ENCODE measurements at places on chromosomes 7 and 10.
A peak's percentile ranks its signal among the peaks of the same experiment; 100 is the strongest.

DNA sequence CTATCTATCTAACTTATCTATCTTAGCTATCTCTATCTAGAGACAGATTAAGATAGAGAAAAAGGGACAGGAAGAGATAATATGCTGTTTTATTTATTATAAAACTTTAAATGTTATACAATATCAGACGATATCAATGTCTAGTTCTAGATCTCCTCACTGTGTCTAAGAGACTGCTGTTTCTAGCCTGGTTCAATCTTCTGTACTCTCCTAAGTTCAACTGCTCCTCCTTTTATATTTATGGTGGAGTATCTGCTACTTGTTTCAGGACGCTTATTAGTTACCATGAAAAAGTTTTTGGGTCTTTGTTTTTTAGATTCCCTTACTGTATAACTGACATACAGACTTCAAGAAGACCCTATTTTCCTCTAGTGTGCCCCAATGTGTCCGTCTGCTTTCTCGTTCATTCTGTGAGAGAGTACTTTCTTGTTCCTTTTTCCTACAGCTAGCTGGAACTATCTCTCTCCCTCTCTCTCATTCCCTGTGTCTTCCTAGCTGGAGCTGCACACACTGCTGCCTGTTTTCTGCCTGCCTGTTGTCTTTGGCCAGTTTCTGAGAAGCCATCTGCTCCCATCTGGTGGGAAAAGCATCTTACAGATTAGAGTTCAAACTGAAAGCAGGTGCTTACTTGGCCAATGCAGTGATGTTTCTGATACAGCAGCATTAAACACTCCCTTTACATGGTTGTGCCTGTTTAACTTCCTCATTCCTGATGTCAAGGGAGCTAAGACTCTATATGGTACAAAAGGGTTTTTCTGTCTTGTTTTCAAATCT is 49.4 kb upstream of the ARL4A start:
- DNase-seq: no peak

DNA sequence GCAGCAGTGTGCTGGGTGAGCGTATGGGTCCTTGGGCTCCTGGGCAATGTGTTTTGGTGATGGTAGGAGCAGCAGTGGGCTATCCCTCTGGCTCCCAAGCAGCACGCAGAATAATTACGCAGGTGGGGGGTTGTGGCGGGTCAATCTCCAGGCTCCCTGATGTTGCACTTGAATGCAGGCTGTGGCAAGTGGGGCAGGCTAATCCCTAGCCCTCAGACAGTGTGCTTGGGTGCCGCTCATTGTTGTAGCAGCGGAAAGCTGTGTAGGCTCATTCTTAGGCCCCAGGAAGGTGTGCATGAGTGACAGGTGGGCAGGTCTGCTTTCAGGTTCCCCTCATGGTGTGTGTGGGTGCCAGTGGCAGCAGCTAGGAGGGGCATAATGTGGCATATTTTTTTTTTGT is 44.1 kb downstream of the LOXL4 start:
- no peak for DNase-seq

- no peak for DNase-seq
Observed at GRCh38 chr10:109403551-109403950, 519.8 kb downstream of the XPNPEP1 start.

GRCh38 chr10:5561704-5562645 is 37.2 kb downstream of the CALML3 start:
- DNase-seq: no peak

- no peak for DNase-seq
Observed at GRCh38 chr10:72134785-72135767, 46.7 kb upstream of the SPOCK2 start.

- DNase-seq: no peak
Observed at GRCh38 chr7:110317541-110318265, 773.2 kb upstream of the LRRN3 start.

DNA sequence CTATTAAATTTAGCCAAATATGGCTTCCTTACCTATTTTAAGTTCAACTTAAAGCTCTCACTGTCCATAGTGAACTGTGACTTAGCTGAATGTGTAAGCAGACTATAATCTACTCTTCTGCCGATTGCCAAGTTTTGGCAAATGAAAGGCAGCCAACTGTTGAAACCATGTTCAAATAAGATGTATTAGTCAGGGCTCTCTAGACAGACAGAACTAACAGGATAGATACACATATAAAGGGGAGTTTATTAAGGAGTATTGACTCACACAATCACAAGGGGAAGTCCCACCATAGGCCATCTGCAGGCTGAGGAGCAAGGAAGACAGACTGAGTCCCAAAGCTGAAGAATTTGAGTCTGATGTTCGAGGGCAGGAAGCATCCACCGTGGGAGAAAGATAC is 837.7 kb upstream of the AUTS2 start:
- no peak for DNase-seq

DNA sequence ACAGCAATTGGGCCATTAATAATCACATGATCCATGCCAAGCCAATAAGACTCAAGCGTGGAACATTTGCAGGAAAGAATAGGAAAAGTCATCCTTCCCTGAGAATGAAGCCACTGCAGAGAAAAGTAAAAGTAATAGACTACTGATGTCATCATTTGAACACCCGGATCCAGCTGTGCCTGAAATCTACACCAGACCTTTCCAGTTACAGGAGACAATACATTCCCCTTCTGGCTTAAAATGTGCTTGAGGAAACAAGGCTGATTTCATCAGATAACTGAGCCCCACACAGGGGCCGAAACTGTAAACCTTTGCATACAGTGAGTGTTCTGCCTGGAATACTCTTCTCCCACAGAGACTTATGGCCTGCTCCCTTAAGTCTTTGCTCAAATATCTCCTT is 232.8 kb downstream of the KCNMA1 start:
- DNase-seq: no peak

- DNase-seq: no peak
Observed at GRCh38 chr10:68109331-68109730, at the start of gene MYPN. MYPN (plus strand) TSS chr10:68109488; CDS start chr10:68121439, 11,951 bp downstream.

DNA sequence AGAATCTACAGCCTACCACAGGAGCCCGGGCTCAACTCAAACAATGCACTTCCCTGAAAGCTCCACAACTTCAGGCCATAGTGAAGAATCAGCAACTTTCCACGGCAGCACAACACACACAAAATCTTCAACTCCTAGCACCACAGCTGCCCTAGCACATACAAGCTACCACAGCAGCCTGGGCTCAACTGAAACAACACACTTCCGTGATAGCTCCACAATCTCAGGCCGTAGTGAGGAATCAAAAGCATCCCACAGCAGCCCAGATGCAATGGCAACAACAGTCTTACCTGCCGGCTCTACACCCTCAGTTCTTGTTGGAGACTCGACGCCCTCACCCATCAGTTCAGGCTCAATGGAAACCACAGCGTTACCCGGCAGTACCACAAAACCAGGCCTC is 22.3 kb downstream of the MUC12 start:
- DNase-seq: no peak

DNA sequence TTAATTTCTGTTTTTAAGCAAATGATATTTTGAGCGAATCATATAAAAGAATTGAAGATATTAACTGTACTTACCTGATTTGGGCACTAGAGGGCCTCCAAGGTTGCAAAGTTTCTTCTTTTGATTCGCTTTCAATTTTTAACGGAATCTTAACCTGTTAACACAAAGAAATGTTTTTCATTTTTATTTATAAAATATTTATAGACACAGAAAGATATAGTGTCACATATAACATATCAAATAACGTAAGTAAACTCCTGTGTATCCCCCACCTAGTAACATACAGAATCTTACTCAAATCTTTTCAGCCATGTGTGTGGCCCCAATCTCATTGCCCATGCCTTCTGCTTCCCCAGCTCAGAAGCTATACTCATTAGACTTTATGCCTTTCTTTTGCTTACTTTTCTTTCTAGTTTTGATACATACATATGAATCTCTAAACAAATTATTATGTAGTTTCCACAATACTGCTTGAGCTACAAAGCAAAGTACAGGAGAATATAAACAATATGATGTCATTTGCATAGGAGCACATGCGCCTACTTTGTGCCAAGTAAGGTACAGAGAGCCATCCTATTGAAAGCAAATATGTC is 49.5 kb upstream of the ZPBP start:
- DNase-seq: no peak

DNA sequence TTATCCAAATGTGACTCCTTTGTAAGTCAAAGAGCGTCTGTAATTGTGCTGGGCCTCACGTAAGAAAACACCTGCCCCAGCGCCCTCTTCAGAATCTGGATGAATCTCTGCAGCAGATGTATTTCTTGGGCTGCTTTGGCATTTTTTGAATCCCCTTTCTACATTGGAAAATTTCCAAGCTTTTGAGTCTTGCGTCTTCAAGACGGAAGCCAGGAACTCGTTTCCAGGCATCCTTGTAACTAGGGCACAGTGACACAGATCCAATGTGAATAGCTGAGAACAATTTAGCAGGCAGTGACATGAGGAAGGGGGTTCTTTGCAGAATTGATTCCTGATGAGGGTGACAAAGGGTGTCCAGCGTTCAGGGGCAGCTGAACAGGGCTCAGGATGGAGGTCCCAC is 862.3 kb downstream of the TYW1 start:
- no peak for DNase-seq

DNA sequence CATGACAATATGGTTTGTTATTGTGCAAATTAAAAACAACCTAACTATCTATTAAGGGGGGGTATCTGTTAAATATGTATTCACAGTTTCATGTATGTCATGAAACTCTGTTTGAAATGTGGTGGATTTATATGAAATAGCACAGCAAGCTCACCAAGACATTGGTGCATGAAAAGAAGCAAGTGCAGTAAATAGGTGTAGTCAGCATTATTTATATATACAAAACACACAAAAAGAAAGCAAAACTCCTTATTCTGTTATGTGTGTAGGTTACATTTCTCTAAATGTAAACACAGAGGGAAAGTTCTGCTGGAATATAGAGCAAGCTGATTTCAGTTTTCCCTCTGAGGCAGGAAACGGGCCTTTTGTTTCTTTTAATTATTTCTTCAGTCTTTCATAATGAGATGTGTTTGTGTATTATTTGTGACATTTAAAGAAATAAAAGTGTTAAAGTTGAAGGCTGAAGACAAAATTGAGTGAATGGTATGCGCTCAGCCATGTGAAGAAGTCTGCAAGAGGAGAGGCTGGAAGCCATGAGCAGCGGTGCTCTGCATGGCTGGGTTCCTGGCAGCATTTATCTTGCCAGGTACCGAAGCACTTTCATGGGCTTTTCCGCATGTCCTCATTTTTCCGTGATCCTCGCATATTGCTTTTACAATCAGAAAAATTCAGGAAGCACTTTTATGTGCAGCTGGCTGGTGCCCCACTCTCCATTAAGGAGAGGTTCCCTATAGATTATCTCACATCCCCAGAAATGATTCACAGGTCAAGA is 38.5 kb downstream of the GRID1 start:
- DNase-seq: no peak

- DNase-seq: no peak
Observed at GRCh38 chr7:17086403-17086802, 204.6 kb upstream of the AGR3 start.

- DNase-seq: peak; percentile 11
Observed at GRCh38 chr10:63976538-63976937, 455.3 kb downstream of the REEP3 start.

DNA sequence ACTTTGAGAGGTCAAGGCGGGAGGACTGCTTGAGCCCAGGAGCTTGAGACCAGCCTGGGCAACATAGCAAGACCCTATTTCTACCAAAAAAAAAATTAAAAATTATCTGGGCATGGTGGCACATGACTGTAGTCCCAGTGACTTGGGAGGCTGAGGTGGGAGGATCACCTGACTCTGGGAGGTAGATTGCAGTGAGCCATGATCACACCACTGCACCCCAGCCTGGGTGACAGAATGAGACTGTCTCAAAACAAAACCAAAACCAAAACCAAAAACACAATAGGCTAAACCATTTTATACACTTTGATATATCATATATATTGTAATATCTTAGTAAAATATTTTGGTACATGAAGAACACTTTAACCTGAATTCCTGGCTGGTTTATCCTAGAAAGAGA is 101.6 kb downstream of the RAPGEF5 start:
- no peak for DNase-seq

DNA sequence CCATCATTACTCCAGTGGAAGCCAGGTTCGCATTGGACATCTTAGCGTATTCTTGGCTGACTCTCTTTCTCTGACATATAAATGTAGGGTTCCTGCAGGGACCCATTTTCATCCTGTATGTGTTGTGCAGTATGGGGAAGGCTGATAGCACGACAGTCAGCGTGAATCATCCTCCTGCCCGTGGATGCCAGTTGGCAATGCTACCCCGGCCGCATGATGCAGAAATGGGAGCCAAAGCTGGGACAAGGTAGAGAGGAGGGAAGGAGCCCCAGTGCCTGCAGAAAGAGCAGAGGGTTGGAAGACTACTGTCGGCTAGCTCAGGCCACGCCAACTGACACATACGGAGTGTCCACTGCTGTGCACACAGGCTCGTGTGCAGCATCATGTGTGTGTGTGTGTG is 251.6 kb downstream of the SKAP2 start:
- no peak for DNase-seq

DNA sequence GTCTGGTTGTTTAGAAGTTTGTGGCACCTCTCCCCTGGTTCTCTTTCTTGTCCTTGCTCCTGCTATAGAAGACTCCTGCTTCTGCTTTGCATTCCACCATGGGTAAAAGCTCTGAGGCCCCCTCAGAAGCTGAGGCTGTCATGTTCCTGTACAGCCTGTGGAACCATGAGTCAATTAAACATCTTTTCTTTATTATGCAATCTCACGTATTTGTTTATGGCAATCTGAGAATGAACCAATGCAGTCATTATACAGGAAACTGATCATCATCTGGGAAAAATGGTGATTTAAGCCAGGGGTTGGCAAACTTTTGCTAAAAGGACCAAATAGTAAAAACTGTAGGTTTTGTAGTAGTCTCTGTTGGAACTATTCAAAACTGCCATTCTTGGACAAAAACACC is 175.4 kb downstream of the CSTF2T start:
- no peak for DNase-seq

GRCh38 chr7:132248841-132249240 is 327.4 kb downstream of the PLXNA4 start:
- DNase-seq: no peak

GRCh38 chr10:101182936-101183335 is 46.3 kb downstream of the LBX1 start:
- DNase-seq: no peak

GRCh38 chr7:28272461-28272877 is 91.9 kb upstream of the JAZF1 start:
- DNase-seq: peak; percentile 40

GRCh38 chr7:39417642-39418041 is 148.6 kb upstream of the YAE1 start:
- DNase-seq: no peak

DNA sequence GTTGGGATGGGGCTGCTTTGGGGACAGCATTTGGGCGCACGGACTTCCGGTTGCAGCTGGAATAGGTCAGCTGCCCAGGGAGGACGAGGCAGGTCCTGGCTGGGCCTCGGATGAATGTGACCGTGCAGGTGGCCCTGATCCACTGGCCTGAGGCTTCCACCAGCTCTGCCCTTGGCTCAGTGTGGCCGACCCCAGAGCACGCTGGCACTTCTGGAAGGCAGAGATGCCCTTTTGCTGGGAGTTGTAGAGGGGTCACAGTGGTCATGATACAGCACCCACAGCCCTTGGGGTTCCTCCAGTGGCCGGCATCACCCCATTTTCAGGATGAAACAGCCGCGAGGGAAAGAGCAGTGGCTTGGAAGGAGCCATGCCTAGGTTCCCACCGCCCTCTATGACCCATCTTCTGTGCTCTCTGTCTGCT is 19.0 kb downstream of the ADCY1 start:
- DNase-seq: no peak

GRCh38 chr10:123380491-123381085 is 226.4 kb downstream of the BUB3 start:
- DNase-seq: peak; percentile 14

Measured in CD4-positive, alpha-beta T cell (primary cell).